ENCODE measurements at places on chromosomes 2 and 18.

GRCh38 chr2:69222953-69223658 is 163.9 kb downstream of the GFPT1 start:
- peak; percentile 74 for DNase-seq

- no peak for DNase-seq
These were observed 1.6 kb downstream of the SNED1 start for GRCh38 chr2:240999873-241000541.

DNA sequence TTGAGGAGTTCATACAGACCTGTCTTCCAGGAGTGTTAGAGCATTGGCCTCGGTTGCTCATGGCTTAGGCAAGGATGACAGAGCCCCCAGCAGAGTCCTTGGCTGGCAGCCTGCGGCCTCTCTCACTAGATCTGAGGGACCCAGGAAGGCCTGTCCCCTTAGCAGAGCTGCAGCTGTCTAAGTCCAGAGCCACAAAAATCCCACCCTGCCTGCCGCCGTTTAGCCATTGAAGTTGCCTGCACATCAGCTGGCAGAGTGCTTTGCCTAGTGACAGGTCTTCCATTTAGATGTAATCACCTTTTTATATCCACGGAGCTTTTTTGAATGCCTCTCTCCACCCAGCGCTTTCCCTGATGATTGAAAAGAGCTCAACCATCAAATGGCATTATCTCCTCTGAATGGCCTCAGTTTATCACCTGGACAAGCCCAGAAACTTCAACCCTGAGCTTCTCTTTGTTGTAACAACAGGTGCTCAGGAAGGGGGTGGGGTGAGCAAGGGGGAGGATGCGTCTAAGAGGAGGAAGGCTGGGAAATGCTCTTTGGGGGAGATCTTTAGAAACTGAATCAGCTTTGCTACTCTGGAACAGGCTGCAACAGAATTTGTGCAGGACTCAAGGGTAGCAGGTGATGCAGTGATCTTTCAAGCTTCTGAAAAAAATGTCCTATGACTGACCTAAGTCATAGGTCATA is 71.9 kb downstream of the TNP1 start:
- DNase-seq = no peak

- DNase-seq = no peak
These were observed 437.2 kb upstream of the PKDCC start for GRCh38 chr2:41610501-41611190.

- no peak for DNase-seq
These were observed 53.9 kb upstream of the CYTIP start for GRCh38 chr2:157497638-157498314.

GRCh38 chr2:217065695-217066405 is 206.0 kb upstream of the TNP1 start:
- no peak for DNase-seq

GRCh38 chr18:70491734-70492348 is 203.0 kb downstream of the SOCS6 start:
- DNase-seq = peak; percentile 40

DNA sequence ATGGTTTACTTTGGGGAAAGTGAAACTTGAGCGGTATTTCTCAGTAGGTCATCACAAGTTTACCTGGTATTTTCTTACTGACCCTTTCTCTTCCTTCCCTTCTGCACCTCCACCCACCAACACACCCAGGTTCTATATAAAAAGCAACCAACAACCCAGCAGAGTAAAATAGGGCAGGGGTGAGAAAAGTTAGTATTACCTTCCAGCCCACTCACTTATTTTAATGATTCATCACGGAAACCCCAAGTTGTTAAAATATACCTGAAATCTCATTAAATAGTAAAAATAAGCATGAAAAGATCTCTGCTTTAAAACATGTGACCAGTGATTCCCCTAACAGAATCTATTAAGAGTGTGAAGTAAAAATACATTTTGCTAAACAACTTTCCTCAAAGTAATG is 306.1 kb downstream of the ZEB2 start:
- no peak for DNase-seq

DNA sequence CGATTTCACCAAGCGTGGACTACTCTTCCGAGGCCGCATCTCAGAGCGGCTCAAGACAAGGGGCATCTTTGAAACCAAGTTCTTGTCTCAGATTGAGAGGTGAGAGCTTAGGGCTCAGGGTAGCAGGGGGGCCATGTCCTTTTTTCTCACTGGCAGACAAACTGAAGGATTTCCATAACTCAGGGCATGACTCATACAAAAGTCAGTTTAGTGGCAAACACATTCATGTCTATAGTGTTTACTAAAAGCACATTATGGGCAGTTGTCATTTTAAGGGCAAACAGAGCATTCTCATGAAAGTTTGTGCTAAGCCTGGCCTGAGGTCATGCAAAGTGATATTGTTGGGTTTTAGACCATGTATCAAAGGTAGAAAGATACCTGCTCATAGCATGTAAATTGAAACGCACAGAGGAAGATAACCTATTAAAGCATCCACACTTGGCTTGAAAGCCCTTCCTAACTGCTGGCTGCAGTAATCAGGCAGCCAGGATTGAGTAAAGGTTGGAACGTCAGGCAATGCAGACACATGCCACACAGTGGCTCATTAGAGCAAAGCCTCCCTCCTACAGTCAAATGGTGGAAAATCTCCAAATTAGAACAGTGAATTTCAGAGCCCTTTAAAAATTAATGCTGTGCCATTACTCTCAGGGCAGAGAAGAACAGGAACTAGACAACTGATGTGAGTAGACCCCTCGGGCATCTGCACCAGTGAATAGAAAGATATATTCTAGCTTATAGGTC is 54.2 kb downstream of the HK2 start:
- DNase-seq = no peak

DNA sequence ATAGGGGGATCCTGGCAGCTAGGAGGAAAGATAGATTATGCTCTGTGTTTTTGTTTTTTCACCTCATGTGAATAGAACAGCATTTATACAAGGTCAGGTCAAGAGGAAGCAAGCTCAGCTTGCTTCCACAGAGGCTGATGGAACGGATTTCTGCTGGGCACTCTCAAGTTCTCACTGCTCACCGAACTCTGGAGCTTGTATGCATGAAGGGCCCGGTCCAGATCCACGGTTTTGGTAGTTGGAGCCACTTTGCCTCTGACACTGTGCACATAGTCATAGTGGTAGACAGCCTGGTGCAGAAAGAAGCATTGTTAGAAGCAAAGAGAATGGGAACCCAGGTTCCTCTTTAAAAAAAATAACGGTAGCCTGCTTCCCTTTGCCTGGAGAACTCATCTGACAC is 141.9 kb downstream of the RIF1 start:
- DNase-seq = no peak
